Activated CD4-positive, alpha-beta memory T cell treated with anti-CD3 and anti-CD28 coated beads, Interleukin-2, amount 10 ng/mL, durations not matched to agents 7 days and 5 days (primary cell): ENCODE measurements at places on chromosomes 11 and 22. TPM values are rescaled to one million over a fixed set of nuclear protein-coding genes. Genes with fewer than 3 reads are reported as not detected.

- DNase-seq, result peak; percentile 64
- peaks cover 83% of the 10 kb centered on the region for H3K4me1 ChIP-seq
- H3K27ac ChIP-seq, result peak overlapping the region; percentile 93
- H3K27me3 ChIP-seq, result no peaks in the 10 kb centered on the region
- H3K36me3 ChIP-seq, result peaks cover 67% of the 10 kb centered on the region
These were observed 10.5 kb downstream of the GRK2 start for GRCh38 chr11:67276781-67277230.

DNA sequence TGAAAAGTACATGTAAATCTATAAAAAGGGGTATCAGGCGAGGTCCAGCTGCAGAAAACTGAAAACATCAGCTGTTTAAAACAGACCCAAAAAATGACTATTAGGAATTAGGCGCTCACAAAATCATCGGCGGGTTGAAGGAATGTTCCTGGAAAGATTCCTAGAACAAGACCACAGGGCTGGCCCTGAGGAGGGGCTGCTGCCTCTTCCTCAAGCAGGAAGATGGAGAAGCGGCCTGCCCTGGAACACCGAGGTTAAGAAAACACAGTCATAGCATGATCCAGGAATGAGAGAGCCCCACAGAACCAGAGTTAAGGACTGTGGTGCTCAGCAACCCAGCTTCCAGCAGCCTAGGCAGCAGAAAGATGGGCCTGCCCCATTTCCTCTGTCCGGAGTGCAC lies 78.4 kb downstream of the C11orf91 start:
- no peaks in the 10 kb centered on the region for H3K36me3 ChIP-seq
- H3K27me3 ChIP-seq, result peaks cover 7% of the 10 kb centered on the region
- no peak overlapping the region for H3K27ac ChIP-seq
- DNase-seq, result no peak
- no peak overlapping the region for H3K4me3 ChIP-seq
- H3K4me1 ChIP-seq, result no peaks in the 10 kb centered on the region

GRCh38 chr11:104798789-104799188 lies 99.5 kb downstream of the CASP12 start:
- H3K27ac ChIP-seq, result peak overlapping the region; percentile 83
- peaks cover 23% of the 10 kb centered on the region for H3K36me3 ChIP-seq
- H3K4me3 ChIP-seq, result peak overlapping the region; percentile 69
- DNase-seq, result no peak

MLC1 gene
- total RNA-seq, result 0.50 TPM

GRCh38 chr11:61056571-61056970 lies 45.7 kb upstream of the CD5 start:
- no peak overlapping the region for H3K4me3 ChIP-seq
- no peaks in the 10 kb centered on the region for H3K27me3 ChIP-seq
- peak; percentile 15 for DNase-seq
- H3K4me1 ChIP-seq, result peaks cover 85% of the 10 kb centered on the region
- H3K27ac ChIP-seq, result peak overlapping the region; percentile 42

APOBEC3B gene
- 51.6 TPM for total RNA-seq
